ENCODE measurements at places on chromosomes 3 and 15.

DNA sequence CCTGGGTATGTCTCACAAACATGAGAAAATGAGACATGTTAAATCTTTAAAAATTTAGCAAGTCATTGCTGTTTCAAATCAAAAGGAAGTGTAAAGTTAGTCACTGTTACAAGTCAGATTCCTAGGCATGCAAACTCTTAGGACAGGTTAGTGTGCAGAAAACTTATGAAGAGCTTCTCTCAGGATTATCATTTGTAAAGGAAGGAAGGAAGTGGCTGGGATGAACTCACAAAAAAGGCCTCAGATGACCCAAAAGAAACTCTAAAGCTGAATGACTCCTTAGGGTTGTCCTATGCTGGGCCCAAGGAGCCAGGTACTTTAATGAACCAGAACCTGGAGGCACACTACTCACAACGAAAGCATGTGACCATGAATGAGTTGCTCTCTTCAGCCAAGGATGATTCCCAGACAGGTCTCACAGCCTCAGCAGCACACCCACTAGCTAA, 25.0 kb downstream of the MSL2 start:
- no peak for DNase-seq

DNA sequence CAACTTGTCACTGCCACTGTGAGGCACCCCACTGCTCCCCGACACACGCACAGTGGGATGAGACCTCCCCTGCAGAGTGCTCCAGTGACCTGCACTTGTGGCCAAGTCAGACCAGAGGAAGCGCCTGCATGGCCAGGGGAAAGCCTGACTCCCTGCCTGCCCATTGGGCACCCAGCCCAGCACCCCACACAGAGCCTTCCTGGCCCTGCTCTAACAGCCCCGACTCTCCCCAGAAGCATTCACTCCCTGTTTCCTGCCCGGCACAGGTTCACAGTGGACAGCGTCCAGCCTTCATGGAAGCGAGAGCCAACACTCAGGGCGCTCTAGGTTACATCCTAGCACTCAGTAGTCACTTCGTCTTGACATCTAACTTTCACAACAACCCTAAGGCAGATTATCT, 27.8 kb downstream of the RBPMS2 start:
- no peak for DNase-seq

GRCh38 chr15:69757186-69757585, 304.6 kb downstream of the RPLP1 start:
- DNase-seq: peak; percentile 62

DNA sequence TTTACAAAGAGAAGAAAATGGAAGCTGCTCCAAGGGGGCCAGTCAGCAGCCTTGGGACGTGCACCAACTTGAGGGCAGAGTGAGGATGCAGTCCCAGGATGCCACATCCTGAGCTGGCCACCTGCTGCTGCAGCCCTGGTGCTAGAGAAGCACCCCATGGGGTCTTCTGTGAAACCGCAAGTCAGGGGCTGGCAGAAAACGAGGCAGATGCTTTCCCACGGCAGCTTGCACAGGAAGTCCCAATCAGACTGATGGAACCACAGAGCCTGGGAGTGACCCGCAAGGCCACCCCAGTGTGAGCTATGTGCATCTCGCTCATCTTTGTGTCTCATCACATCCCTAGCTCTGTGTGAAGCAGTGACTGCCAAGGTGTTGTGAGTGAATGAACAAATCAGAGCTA, 76.5 kb downstream of the NUP210 start:
- DNase-seq: no peak

DNA sequence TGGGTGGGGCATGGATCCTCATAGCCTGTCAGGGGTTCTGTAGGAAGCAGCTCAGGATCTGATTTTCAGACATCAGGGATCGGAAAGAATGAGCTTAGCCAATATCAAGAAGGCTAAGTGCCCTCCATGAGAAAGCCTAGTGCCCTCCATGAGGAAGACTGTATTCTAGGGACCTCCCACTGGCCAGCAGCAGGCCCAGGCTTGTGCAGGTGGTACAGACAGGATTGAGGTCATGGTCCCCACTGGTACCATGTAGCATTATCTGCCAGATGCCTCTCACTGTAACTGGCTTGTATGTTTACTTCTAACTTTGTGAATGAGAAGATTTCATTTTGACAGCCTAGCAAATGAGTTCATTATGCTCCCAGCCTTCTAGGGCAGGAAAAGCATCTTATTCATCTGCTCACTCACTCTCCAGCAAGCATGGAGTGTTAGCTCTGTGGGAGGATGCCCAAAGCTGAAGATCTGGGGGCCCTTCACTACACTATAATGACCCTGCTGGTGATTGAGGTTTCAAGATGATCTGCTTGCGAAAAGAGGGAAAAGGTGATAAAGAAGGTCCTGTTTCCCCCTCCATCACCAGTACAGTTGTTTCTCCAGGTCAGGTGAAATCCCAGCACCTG, 7.5 kb downstream of the EPHB1 start:
- DNase-seq: no peak

GRCh38 chr3:126529585-126530170, 5.7 kb downstream of the CHST13 start:
- no peak for DNase-seq

DNA sequence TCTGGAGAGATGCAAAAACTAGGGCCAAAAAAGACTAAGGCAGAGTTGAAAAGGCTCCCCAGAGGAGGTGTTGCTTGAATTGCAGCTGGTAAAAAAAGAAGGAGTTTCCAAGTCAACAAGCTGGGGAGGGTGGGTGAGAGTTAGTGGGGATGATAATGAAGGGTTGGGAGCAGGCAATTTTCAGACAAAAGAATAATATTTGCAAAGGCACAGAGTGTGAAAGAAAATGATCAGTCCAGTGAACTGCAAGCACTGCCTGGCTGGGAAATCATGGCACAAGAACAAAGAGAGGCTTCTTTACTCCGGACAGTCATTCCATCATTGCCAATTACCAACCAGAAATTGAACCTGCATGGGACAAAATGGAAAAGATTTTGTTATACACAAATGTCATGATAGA, 42.2 kb downstream of the C3orf85 start:
- DNase-seq: no peak

GRCh38 chr3:152452318-152452717, 183.6 kb downstream of the MBNL1 start:
- no peak for DNase-seq

DNA sequence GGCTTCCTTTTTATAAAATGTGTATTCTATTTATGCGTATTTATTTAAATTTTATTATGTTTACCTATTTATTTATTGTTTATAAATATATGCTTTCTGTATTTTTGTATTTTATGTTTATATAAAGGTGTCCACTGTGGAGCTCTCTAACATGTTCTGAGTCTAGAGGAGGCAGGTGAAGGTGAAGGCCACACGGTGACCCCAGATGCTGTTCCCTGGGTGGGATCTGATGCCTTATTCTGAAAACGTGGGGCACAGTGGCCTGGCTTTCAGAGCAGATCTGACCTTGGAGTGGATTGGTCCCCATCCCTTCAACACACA, 104.7 kb upstream of the SLC7A14 start:
- no peak for DNase-seq

DNA sequence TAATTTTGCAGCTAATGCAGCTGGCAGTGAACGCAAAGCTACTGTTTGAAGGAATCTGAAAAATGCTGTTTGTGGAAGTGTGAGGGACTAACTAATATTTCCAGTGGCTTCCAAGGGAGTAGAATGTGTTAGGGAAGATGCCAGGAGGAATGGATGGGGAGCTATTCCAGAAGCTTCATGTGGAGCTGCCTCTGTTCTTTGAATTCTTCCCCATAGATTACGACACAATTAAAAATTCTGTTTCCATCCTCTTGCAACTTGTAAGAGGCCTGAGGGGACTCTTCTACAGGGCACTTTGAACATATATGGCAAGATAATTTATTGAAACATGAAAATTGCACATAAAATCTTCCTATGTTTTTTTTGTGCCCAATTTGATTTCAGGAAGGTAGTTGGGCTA, 74.3 kb upstream of the CTXND1 start:
- no peak for DNase-seq

GRCh38 chr3:61750766-61751165, 189.4 kb downstream of the PTPRG start:
- DNase-seq: no peak

- DNase-seq: no peak
Observed at GRCh38 chr15:63103416-63103815, 18.2 kb upstream of the LACTB start.

GRCh38 chr3:82157952-82158351, 396.5 kb upstream of the GBE1 start:
- DNase-seq: no peak

DNA sequence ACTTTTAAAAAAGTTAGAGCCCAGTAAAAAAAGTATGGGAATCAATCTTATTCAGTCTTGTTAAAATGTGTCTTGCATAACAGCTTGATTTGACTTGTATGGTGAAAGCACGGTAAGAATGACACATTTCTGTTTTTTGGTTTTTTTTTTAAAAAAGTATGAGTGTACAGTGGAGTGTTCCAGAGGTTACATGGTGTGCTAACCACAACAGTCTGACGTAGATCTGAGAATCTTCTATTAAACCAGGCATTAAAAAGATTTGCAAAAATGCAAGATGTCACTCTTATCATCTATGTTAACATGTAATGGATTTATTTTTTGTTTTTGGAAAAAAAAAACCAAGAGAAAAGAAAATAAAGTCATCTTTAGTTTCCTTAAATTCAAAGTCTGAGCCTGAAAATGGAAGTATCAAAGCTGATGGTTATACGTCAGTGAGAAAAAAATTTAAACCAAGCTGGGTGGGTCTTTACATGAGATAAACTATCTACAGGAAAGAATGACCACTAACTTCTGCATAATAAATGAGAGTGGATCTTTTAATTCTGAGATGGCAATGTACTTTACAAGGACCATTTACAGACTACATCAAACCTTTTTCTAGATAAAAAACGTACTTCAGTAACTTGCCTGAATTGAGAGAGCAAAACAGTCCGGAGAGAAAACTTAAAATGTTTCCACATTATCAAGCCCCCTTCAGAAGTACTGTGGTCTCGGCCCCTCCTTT, 1.6 kb downstream of the GABPB1 start:
- no peak for DNase-seq

Measured in activated T-helper 1 cell treated with anti-CD3 and anti-CD28 coated beads, Interleukin-2, amount 50 U/mL, for 16 hours (primary cell).